ENCODE measurements at places on chromosomes 5 and 9. TPM values are rescaled to one million over a fixed set of nuclear protein-coding genes. Genes with fewer than 3 reads are reported as not detected.

GRCh38 chr9:129258124-129258822, 80.2 kb upstream of the IER5L start:
- peak; percentile 87 for DNase-seq

DNA sequence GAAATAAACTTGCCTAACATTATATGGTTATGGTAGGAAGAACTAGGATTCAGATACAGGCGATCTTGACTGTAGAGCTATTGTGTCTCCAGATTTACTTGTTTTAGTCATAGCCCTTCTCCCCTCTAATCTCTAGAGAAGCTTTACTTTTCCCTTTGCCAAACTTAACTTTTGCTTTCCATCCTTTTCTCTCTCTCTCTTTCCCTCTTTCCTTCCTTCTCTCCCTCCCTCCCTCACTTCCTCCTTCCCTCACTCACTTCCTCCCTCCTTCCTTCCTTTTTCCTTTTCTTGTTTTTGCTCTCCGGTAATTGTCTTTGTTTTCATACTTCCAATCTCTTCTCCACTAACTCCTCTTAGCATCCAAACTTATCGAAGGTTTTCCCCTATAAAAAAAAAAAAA, 10.4 kb downstream of the UBE2D2 start:
- no peak for DNase-seq

GRCh38 chr5:956941-957747, 51.5 kb upstream of the NKD2 start:
- DNase-seq, result peak; percentile 96

The C9orf153 gene
- not detected for total RNA-seq

DNA sequence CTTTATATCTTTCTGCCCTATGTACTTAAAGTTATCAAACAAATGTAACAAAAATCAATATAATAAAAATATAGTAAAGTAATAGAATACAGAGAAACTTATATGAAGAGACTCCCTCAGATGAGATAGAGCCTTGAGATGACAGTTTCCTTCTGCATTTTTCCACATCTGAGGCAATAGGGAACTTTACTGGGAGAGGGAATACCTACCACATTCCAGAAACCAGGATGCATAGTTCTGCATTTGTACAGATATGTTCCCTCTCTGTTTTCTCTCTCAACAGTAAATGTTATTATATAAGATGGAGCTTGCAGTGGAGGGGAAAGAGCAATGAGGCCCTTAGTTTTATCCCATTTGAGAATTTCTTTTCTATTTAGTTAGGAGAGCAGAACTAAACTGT, 109.6 kb upstream of the KCNN2 start:
- no peak for DNase-seq

The SET gene
- total RNA-seq, result 782 TPM

GRCh38 chr5:34716986-34717385, 60.9 kb downstream of the RAI14 start:
- no peak for DNase-seq

The TPM2 gene
- total RNA-seq, result 3,667 TPM

- DNase-seq, result peak; percentile 15
These were observed 143.5 kb downstream of the GPBP1 start for GRCh38 chr5:57317341-57317740.

GRCh38 chr9:65449423-65449822, 164.4 kb upstream of the FOXD4L5 start:
- DNase-seq, result no peak

- no peak for DNase-seq
These were observed 593.4 kb upstream of the TUSC1 start for GRCh38 chr9:26271495-26272122.

GRCh38 chr9:84403288-84403687, 62.7 kb upstream of the SLC28A3 start:
- no peak for DNase-seq

The SVEP1 gene
- total RNA-seq, result 38.1 TPM

GRCh38 chr9:129703667-129704355, 38.4 kb downstream of the PRRX2 start:
- DNase-seq, result no peak

GRCh38 chr9:96222132-96222531, 79.8 kb downstream of the HSD17B3 start:
- DNase-seq, result no peak

DNA sequence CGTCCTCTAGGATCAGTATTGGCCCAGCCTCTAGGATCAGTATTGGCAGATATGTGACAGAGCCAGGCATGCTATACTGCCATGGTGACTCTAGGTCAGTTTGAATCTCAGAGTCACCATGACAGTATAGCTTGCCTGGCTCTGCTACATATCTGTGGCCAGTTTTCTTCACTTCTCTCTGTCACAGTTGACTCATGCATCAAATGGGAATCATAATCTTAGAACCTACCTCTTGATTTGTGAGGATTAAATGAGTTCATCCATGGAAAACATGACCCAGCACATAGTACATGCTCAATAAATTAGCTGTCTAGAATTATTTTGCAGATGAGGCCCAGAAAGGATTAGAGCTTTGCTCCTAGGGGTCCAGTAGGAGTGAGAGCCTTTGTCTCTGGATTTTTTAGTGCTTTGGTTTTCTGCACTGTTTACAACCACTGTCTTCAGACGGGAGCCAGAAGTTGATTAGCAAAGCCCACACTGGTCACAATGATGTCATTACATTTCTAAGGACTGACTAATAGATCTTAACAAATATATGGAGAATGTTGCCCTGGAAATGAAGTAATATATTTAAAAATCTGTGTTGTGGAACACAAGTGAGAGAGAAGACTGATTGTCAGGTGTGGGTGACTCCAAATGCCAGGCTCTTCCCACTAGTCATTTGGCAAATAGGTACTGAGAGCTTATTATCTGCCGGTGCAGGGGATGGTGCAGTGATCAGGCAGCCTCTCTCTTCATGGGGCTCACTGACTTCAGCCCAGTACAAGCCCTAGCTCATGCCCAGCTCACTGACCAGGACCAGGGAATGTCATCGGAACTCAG, 76.0 kb downstream of the COL15A1 start:
- DNase-seq, result peak; percentile 75

The CCDC69 gene
- total RNA-seq, result 0.27 TPM

DNA sequence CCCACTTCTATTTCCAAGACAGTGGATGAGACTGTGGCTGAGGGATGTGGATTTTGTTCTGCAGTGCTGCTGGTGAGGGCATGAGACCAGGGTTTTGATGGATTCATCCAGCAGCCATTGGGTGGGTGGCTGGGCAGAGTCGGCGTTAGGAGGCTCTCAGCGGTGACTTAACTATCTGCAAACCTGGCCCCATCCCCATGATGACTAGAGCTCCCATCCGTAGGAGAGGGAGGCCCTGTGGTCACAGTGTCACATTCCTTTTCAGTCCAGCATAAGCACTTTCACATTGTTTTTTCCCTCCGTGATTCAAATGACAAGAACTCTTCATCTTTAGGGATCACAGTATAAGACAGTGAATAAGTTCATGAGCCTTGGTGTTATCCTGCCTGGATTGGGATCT, 60.4 kb upstream of the SPRY4 start:
- no peak for DNase-seq

The FOXD4 gene
- not detected for total RNA-seq

DNA sequence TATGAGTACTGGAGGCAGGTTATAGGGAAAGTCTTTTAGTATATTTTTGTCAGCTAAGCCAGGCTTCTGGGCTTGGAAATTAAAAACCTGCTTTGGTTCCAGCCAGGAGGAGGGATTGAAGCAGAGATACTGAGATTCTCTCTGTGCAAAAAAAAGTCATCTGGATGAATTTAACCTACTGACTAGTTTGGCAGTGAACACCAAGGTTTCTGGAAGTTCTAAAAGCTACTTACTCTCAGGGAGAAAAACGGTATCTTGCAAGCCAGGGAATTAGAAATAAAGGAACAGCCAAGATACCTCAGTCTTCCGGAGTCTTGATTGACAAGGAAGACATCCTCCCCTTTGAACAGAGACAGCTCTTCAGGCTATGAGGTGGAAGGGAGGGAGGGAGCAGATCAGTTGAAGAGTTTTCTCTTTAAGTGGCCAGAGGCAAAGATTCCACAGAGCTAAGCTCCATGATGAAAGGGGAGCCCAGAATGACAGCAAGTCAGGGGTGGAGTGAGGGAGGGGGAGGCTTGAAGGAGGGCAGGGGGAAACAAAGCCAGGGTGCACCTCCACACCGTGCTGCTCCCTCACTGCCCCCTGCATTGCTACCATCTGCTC, 8.3 kb upstream of the ZBTB34 start:
- no peak for DNase-seq
